ENCODE measurements at places on chromosomes 6 and 20.

DNA sequence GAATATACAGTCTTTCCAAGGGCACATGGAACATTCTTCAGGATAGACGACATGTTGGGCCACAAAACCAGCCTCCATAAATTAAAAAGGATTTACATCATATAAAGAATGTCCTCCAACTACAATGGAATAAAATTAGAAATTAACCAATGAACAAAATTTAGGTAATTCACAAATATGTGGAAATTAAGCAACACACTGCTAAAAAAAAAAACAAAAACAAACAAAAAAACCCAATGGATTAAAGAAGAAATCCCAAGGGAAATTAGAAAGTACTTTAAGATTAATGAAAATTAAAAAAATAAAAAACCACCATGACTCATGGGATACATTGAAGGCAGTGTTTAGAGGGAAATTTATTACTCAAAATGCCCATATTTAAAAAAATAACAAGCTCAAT is 21.4 kb upstream of the NT5E start:
- DNase-seq: no peak
- no peaks in the 10 kb centered on the region for H3K4me1 ChIP-seq
- no peaks in the 10 kb centered on the region for H3K27me3 ChIP-seq
- H3K27ac ChIP-seq: no peak overlapping the region
- H3K36me3 ChIP-seq: no peaks in the 10 kb centered on the region

DNA sequence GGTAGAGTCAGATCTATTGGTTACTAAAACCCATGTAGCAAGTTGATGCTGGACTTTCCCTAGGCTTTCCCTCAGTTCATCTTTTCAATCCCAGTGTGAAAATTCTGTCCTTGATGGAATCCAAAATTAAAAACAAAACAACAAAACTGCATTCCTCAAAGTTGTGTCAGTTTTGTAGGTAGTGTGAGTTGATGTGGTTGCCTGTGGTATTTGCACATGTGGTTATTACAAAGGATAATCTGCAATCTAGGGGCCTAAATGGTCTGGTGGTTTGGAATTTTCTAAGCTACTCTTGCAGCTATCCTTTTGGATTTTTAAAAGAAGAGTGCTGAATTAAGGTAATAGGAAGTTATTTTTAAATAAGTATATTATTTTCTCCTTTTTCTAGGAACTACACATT is 132.2 kb upstream of the SCGN start:
- H3K4me3 ChIP-seq: no peak overlapping the region
- no peak for DNase-seq
- peaks cover 3% of the 10 kb centered on the region for H3K36me3 ChIP-seq
- H3K27ac ChIP-seq: no peak overlapping the region
- H3K4me1 ChIP-seq: no peaks in the 10 kb centered on the region

- no peaks in the 10 kb centered on the region for H3K27me3 ChIP-seq
- no peaks in the 10 kb centered on the region for H3K36me3 ChIP-seq
- no peaks in the 10 kb centered on the region for H3K4me1 ChIP-seq
- H3K27ac ChIP-seq: no peak overlapping the region
- no peak overlapping the region for H3K4me3 ChIP-seq
Observed at GRCh38 chr6:92329208-92329847, 1090.0 kb downstream of the EPHA7 start.

DNA sequence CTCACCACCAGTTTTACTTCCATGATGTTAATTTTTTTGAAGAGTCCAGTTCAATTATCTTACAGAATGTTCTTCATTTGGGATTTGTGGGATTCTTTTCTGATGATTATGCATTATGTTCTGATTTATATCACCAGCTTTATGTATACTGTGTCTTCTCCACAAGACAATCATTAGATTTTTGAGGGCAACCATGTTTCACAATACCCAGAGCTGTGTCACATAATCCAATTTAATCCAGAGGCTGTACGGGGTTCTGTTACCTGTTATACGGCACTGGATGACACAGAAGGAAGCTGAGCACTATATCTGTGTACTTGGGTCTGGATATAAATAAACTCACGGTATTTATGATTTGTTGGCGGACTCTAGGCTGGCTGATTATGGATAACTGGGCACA is 41.6 kb upstream of the RPN2 start:
- DNase-seq: no peak
- no peaks in the 10 kb centered on the region for H3K4me1 ChIP-seq
- H3K27me3 ChIP-seq: no peaks in the 10 kb centered on the region
- no peak overlapping the region for H3K4me3 ChIP-seq
- no peaks in the 10 kb centered on the region for H3K36me3 ChIP-seq

- no peak for DNase-seq
- H3K36me3 ChIP-seq: no peaks in the 10 kb centered on the region
- H3K4me1 ChIP-seq: peaks cover 8% of the 10 kb centered on the region
- H3K27me3 ChIP-seq: no peaks in the 10 kb centered on the region
- no peak overlapping the region for H3K4me3 ChIP-seq
Observed at GRCh38 chr6:4883298-4883697, 107.1 kb downstream of the CDYL start.

GRCh38 chr6:128068119-128068479 is 167.2 kb upstream of the THEMIS start:
- H3K27me3 ChIP-seq: no peaks in the 10 kb centered on the region
- no peaks in the 10 kb centered on the region for H3K4me1 ChIP-seq
- no peak overlapping the region for H3K4me3 ChIP-seq
- no peak for DNase-seq
- H3K36me3 ChIP-seq: no peaks in the 10 kb centered on the region

GRCh38 chr6:143583542-143584327 is 72.2 kb upstream of the FUCA2 start:
- no peaks in the 10 kb centered on the region for H3K27me3 ChIP-seq
- H3K36me3 ChIP-seq: no peaks in the 10 kb centered on the region
- DNase-seq: no peak
- no peak overlapping the region for H3K27ac ChIP-seq

DNA sequence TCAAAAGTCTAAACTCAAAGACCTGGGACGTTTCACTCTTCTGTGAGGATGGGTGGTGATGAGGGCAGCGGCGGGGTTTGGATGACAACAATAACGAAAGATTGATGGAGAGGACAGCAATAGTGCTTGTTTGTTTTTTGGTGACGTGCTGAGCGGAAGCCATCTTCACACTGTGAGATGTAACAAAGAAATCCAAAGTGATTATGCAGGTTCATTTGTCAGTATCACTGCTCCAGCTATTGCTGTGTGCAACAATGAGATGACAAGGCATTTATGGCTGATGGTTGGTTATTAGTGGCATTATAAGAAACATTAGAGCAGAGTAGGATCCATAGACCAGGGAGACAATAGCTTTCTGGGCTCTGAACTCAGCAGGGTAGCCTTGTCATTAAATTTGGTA is 306.7 kb downstream of the RNF144B start:
- H3K4me1 ChIP-seq: peaks cover 2% of the 10 kb centered on the region
- no peaks in the 10 kb centered on the region for H3K27me3 ChIP-seq
- no peak for DNase-seq
- no peaks in the 10 kb centered on the region for H3K36me3 ChIP-seq
- no peak overlapping the region for H3K4me3 ChIP-seq

GRCh38 chr6:68679399-68679798 is 44.3 kb downstream of the ADGRB3 start:
- no peaks in the 10 kb centered on the region for H3K36me3 ChIP-seq
- H3K4me3 ChIP-seq: no peak overlapping the region
- DNase-seq: no peak
- H3K4me1 ChIP-seq: no peaks in the 10 kb centered on the region

- peaks cover 5% of the 10 kb centered on the region for H3K27me3 ChIP-seq
- 0 out of 2 replicates have a peak, but pooled peaks cover 1% of the 10 kb centered on the region for H3K4me1 ChIP-seq
- no peak overlapping the region for H3K27ac ChIP-seq
Observed at GRCh38 chr20:35598899-35599775, 16.5 kb upstream of the SPAG4 start.

DNA sequence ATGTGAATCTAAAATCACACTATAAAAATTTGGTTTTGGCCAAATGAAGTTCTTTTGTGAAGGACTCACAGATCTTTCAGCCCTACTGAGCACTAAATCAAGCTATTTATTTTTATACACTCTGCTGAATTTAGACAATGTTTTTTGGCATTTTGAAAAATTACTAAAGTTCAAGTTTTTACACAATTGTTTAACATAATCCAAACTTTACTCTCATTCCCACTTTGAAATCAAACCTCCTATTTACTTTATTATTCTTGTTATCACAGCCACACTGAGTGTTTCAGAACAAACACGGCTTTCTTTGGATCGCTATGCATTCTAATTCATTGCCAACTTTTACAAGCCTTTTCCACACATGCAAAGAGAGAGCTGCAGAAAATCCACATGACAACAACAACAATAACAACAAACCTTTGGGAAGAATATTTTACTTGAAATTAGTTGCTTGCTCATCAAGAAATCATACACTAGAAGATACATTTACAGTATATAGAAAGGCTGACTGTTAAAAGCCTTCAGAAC is 49.1 kb upstream of the TMEM30A start:
- H3K4me1 ChIP-seq: peaks cover 7% of the 10 kb centered on the region
- H3K36me3 ChIP-seq: no peaks in the 10 kb centered on the region
- peak overlapping the region; percentile 12 for H3K4me3 ChIP-seq
- no peak for DNase-seq
- H3K27me3 ChIP-seq: no peaks in the 10 kb centered on the region

Data from iPS DF 6.9 (cell line).